ENCODE measurements at places on chromosomes 6 and 20.

- no peak for DNase-seq
Measured at GRCh38 chr6:1705183-1705582, 95.5 kb downstream of the FOXC1 start.

- DNase-seq, result no peak
Measured at GRCh38 chr6:169234634-169235033, 19.0 kb downstream of the THBS2 start.

GRCh38 chr6:55293116-55293515, 34.2 kb upstream of the GFRAL start:
- DNase-seq, result no peak

DNA sequence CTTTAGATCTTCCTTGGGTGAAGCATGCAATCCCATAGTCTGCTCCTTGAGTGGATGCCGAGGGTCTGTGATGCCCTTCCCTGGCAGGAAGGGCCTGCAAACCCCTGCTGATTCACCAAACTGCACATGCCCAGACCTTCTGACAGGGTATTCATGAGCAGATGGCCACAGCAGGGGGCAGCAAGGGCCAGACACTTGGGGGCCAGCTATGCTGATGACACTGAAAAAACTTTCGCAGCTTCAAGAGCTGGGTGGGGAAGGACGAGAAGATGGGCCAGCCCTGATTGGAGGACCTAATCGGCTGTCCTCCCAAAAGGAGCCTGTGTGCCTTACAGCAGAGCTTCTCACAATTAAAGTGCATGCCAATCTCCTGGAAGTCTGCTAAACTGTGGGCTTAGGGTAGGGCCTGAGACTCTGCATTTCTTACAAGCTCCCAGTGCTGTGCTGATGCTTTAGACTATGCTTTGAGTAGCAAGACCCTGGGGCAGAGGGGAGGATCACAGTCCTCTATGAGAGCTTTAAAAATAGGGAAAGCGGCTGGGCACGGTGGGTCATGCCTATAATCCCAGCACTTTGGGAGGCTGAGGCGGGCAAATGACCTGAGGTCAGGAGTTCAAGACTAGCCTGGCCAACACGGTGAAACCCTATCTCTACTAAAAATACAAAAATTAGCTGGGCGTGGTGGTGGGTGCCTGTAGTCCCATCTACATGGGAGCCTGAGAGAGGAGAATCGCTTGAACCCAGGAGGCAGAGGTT, 15.2 kb upstream of the GDAP1L1 start:
- DNase-seq, result no peak

DNA sequence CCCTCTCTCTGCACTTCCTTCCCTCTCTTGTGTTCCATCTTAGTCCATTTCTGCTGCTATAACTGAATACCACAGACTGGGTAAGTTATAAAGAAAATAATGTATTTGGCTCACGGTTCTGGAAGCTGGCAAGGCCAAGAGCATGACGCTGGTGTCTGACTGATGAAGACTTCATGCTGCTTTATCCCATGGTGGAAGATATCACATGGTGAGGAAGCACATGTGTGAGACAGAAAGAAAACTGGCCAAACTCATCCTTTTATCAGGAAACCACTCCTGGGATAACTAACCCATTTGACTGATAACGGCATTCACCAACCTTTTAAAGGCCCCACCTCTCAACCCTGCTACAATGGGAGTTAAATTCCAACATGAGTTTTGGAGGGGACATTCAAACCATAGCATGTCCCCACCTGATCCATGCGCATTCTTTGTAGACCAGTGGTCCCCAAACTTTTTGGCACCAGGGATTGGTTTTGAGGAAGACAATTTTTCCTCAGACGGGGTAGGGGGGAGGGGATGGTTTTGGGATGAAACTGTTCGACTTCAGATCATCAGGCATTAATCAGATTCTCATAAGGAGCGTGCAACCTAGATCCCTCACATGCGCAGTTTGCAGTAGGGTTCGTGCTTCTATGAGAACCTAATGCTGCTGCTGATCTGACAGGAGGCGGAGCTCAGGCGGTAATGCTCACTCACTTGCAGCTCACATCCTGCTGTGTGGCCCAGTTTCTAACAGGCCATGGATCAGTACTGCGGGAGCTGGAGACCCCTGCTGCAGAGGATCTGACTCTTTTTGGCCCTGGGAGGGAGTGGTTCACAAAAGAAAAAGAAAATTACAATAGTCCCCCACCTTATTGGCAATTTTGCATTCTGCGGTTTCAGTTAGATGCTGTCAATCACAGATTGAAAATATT, 71.7 kb upstream of the RNF24 start:
- no peak for DNase-seq

- no peak for DNase-seq
Measured at GRCh38 chr6:25793970-25794369, 37.9 kb downstream of the SLC17A1 start.

- no peak for DNase-seq
Measured at GRCh38 chr6:107440936-107441335, 18.4 kb downstream of the PDSS2 start.

DNA sequence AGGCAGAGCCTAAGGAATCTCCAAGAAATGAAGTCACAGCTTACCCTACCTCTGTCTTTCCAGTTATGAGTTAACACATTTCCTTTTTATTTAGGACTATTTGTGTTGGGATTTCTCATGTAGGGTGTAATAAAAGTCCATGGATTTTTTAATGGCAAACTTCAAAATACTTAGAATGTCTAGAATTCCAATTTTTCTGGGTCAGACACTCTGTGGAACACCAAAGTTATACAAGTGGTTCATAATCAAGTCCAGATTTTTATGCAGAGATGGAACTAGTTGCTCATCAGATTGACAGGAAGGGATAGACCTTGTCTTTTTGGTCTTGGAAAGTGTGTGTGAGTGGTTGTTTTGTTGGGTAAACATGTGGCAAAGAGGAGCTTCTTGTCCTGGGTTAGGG, 303.5 kb upstream of the RNF24 start:
- no peak for DNase-seq

Measured in SK-N-MC (cell line).